ENCODE measurements at places on chromosomes 4 and X. TPM values are rescaled to one million over a fixed set of nuclear protein-coding genes. Genes with fewer than 3 reads are reported as not detected.

Gene XAGE3
- not detected for total RNA-seq

Gene TASL
- total RNA-seq: 0.30 TPM

Gene STK32B
- total RNA-seq: 0.55 TPM

Gene CT47B1
- total RNA-seq: not detected

Gene ADGRA3
- 26.9 TPM for total RNA-seq

Gene USP17L27
- not detected for total RNA-seq

Gene FGFR3
- total RNA-seq: 3.5 TPM

Gene LRIT3
- total RNA-seq: not detected

Gene UGT2A3
- total RNA-seq: not detected

Gene AVPR2
- 3.1 TPM for total RNA-seq

Gene OPHN1
- total RNA-seq: 5.0 TPM

Gene ADH1A
- 0.36 TPM for total RNA-seq

Gene POU3F4
- total RNA-seq: not detected

Gene ERCC6L
- total RNA-seq: not detected

Gene MTMR8
- total RNA-seq: 0.44 TPM

Gene PPARGC1A
- 108 TPM for total RNA-seq

Gene TRAM1L1
- total RNA-seq: 0.82 TPM

Gene EREG
- total RNA-seq: not detected

Gene CFP
- 3.0 TPM for total RNA-seq

Gene ARHGAP24
- total RNA-seq: 13.7 TPM

Gene CSN1S1
- total RNA-seq: not detected

Gene CC2D2A
- 9.6 TPM for total RNA-seq

Gene MBNL3
- total RNA-seq: 38.5 TPM

Gene TFE3
- total RNA-seq: 19.2 TPM

Gene SYTL4
- total RNA-seq: 2.1 TPM

Gene KCNIP4
- total RNA-seq: not detected

Gene BEND2
- total RNA-seq: not detected

Gene NSG1
- 14.3 TPM for total RNA-seq

Gene GNL3L
- 32.6 TPM for total RNA-seq

Gene H2BW2
- total RNA-seq: not detected

Gene AKAP14
- total RNA-seq: not detected

Gene PIM2
- total RNA-seq: 3.3 TPM

Gene EIF1AX
- total RNA-seq: 56.8 TPM

Gene HSD17B13
- 0.08 TPM for total RNA-seq

Gene KIAA1210
- total RNA-seq: not detected

Gene MEPE
- total RNA-seq: not detected

Gene NOX1
- total RNA-seq: not detected

Gene LIMCH1
- 382 TPM for total RNA-seq

Gene DKK2
- total RNA-seq: 4.2 TPM

Gene SMR3B
- not detected for total RNA-seq

Gene SH3BGRL
- 27.0 TPM for total RNA-seq

Gene PKD2
- 11.7 TPM for total RNA-seq

Gene CTAG1B
- not detected for total RNA-seq

Gene TLR1
- 3.5 TPM for total RNA-seq

Gene SH2D1A
- total RNA-seq: 0.30 TPM

Gene ANOS1
- 5.0 TPM for total RNA-seq

Gene ENPP6
- total RNA-seq: not detected

Gene MTTP
- 3.7 TPM for total RNA-seq

Gene SOWAHD
- total RNA-seq: 0.33 TPM

Gene F8A2
- not detected for total RNA-seq

Gene AWAT2
- total RNA-seq: not detected

Gene LGI2
- 3.0 TPM for total RNA-seq

Gene UGT8
- total RNA-seq: not detected

Gene MAGEB2
- total RNA-seq: not detected

All from left ventricle myocardium inferior (tissue), 1 donor.